ENCODE measurements at places on chromosomes 4 and X.

GRCh38 chrX:633043-633984, 2.7 kb downstream of the SHOX start:
- DNase-seq: no peak

DNA sequence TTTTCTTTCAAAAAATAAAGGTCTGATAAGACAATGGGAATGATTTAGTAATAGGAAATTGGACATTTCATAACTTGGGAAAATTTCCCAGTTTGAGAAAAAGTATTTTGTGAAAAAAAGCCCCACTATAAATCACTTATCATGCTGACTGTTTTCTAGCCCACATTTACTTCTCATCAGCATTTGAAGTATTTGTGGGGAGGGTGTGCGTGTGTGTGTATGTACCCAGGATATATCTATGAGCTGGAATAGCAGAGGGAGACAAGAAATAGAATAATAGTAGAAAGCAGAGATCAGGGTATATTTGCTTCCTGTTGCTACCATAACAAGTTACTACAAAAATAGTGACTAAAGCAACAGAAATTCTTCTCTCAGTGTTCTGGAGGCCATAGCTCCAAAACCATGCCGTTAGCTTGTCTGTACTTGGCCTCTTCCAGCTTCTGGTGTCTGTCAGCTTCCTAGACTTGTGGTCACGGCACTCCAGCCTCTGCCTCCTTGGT, 139.8 kb downstream of the PTTG2 start:
- peak; percentile 88 for DNase-seq

DNA sequence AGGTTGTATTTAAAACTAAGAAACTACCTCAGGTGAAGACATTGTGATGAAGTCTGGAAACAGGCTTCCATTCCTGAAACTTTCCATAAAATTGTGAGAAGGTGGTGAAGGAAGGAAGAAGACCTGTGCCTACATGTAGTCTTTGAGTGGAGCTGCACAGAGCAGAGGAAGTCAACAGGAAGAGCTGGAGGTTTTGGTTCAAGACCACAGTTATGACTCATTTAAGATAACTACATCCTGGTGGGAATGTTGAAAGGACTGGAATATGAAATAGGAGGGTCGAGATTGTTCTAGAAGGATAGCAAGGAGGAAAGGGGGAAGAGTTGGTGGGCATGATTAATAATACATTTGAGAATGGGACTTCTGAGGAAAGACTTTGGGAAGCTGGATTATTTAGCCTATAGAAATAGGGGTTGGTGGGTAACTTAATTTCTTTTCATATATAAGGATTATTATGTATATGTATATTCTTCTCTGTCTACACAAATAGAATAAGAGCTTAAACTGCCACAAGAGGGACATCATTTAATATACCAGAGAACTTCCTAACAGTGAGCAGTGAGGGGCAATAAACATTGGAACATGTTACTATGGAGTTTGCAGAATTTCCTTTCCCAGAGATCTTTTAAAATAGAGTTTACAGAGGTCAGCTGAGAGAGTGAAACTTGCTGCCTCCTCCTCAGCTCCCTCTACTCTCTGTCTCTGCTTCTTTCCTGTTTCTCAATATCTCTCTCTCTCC, 23.5 kb downstream of the AWAT2 start:
- DNase-seq: peak; percentile 15

- peak; percentile 3 for DNase-seq
Measured at GRCh38 chrX:14573161-14573560, 43.8 kb downstream of the GLRA2 start.

DNA sequence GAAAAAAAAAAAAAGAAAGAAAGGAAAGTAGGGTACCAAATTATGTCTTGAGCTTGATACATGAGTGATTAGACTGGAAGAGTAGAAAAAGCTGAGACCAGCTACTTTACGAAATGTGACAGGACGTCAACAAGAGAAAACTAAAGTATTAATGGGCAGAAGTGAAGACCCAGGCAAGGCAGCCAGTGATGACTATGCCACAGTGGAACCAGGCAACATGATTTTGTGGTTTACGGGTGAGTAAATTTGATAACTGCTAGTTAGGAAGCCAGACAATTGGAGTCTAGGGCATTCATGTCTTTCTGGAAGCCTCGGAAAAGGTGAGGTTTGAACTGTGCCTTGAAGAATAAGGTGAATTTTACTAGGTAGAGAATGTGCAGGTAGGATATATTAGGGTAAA, 326.4 kb downstream of the TENM3 start:
- no peak for DNase-seq

DNA sequence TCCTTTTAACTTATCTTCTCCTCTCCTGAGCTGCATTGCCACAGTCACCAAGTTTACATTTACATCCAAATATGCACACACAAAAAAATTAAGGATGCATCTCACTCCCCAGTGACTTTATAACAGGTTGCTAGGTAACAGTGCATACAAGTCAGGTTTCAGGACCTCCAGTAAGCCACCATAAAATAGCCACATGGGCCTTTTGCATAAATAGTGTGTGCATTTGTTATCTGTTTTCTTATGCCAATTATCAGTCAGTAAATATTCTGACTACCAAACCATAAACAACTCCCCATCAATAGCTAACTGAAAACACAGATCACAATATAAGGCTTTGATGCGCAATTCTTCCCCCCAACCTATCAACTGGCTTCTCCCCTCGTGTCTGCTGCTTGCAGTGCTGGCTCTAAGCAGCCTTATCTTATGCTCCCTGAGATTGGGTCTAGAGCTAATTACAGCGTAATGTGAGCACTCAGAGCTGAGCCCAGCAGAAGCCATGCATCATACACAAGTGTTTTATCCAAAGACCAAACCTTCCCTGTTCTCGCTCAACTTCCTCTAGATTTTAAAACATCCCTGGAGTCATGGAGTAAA, 55.4 kb downstream of the ZNF827 start:
- no peak for DNase-seq

- no peak for DNase-seq
Measured at GRCh38 chr4:6851962-6852361, 57.7 kb upstream of the TBC1D14 start.

DNA sequence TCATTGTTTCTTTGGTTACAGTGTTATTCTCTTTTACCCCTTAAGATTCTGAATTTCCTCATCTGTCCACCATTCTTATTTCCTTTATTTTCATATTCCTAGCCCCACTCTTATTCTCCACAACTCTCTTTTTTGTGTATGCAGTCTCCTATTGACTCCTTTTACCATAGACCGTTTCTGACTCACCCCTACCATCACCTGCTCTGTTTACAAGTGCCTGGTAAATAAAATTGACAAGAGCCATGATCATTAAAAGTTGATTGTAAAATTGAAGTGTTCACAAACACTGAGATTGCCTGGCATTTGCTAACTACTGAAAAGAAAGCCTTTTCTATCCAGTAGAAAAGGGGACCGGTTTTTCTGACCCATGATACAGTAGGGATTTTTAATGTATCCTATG, 54.4 kb downstream of the MRPL1 start:
- DNase-seq: no peak

GRCh38 chrX:113412106-113412505, 571.5 kb upstream of the AMOT start:
- no peak for DNase-seq

GRCh38 chrX:110167952-110168451, 149.9 kb downstream of the AMMECR1 start:
- DNase-seq: peak; percentile 38

DNA sequence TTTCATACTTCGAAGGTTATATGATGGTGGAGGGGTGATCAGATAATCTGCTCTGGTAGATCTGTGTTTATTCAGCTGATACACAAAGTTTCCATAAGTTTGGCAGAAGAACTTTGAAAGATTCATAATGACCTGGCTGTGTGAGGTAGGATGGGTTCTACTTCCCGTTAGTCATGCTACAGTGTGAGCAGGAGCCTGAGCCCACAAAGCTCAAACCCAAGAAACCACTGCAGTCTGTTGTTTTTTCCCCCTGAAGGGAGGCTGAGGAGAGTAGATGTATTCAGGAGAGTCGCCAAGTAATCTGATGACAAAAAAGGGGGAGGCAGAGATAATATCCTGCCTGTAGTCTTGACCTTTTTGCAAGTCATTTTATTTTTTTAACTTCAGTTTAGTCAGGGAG, 52.8 kb upstream of the PPP3CA start:
- peak; percentile 7 for DNase-seq

DNA sequence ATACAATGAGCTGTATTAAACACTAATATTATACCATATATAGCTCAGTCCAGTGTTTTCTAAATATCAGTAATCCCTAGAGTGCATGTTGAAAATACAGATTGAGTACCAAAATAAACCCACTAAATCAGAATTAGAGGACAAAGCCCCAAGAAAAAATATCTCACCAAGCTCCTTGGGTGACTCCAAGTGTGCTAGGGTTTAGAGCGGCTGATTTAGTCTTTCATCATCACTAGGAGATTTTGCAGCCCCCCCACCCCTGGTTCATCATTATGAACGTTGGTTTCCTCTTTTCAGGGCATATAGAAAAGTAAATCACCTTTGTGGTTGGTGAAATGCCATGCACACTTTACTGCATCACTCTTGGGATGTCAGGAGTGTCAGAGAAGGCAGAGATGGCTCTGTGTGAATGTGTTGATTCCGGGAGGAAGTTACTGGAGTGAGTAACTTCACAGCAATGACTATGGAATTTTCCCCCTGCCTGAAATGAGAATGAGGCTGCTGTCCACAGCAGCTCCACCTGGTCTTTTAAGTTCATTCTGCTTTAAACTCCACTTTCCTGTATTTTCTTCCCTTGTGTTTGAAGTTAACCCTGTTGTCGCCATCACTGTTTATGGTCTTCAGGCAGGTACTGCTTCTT, 25.2 kb upstream of the ANAPC4 start:
- DNase-seq: peak; percentile 41

GRCh38 chrX:68710870-68711576, 63.6 kb downstream of the STARD8 start:
- peak; percentile 34 for DNase-seq

GRCh38 chr4:25021216-25021615, 9.5 kb downstream of the LGI2 start:
- no peak for DNase-seq

- DNase-seq: no peak
Measured at GRCh38 chr4:157222771-157223160, 2.2 kb downstream of the GRIA2 start.

DNA sequence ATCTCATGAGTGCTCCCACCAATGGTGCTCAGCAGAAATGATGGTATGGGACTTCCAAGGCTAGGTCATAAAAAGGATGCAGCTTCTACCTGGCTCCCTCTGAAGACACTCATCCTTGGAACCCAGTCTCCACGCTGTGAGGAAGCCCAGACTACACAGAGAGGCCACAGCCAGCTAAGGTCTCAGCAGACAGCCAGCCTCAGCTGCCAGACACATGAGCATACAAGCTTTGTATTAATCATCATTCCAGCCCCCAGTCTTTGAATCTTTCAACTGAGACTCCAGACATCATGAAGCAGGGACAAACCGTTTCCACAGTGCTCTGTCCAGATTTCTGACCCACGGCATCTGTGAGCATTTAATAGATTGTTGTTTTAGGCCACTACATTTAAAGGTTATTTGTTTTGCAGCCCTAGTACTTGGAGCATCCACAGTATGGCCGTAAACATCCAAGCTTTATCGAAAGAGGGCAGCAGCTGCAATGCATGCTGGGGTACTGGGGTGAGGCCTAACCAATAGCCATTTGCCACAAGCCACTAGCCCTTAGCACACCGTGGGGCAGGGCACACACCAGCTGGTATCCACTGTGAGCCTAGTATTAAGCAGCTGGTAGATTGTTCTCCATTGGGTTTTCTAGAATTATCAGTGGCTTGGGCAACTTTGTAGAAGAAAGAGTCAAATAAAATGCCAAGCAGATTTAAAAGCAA, 449.1 kb downstream of the BCOR start:
- DNase-seq: no peak

DNA sequence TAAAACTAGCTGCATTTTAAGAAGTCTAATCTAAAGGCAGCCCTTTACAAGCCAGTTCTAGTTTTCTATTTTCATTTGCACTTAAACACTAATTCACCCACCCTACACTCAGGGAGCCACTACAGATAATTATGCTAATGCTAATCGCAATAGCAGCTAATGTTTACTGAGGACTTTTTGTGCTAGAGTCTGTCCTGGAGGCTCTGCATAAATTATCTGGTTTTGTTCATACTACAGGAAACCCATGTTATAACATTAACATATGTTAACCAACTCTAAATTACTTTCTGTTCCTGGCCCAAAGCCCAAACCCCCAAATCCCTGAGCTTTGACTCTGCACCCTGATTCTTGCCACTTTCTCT, 480 bp upstream of the RADX start:
- DNase-seq: no peak

DNA sequence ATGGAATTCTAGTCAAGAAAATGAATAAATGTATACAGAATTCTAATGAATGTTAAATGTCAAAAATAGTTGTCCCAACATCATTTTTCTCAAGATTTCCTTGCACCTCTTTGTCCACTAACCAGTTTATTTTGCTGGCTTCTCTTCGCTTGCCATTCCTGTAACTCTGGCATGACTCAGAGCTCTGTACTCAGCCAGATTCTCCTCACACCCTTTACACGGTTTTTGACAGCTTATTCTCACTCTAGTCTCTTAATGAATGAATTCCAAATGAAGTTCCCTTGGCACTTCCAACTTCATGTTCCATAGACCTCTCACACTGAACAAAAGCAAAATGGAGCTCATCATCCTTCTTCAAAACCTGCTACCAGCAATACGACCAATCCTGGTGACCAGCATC, 419.3 kb upstream of the SLIT2 start:
- DNase-seq: no peak

DNA sequence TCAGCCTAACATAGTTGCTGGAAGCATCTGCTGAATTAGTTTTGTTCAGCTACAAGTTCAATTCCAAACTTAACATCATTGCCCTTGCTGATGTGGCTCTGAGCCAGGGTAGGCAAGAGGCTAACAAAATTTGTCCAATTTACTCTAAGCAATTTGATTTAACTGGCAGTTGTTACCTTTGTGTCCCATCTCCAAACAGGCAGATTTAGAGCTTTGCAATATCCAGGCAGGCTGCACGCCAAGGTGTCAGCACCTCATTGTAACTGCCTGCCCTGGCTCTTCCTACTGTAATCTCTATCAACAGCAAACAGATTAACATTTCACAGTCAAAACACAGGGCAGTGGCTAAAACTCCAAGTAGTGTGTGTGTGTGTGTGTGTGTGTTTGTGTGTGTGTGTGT, 2070.6 kb downstream of the PCDH7 start:
- no peak for DNase-seq

Data from fibroblast of skin of scalp (primary cell).